ENCODE measurements at places on chromosomes 16 and 17.
A peak's percentile ranks its signal among the peaks of the same experiment; 100 is the strongest.

- peak; percentile 19 for DNase-seq
Measured at GRCh38 chr17:36934692-36935630, 2.3 kb upstream of the LHX1 start.

DNA sequence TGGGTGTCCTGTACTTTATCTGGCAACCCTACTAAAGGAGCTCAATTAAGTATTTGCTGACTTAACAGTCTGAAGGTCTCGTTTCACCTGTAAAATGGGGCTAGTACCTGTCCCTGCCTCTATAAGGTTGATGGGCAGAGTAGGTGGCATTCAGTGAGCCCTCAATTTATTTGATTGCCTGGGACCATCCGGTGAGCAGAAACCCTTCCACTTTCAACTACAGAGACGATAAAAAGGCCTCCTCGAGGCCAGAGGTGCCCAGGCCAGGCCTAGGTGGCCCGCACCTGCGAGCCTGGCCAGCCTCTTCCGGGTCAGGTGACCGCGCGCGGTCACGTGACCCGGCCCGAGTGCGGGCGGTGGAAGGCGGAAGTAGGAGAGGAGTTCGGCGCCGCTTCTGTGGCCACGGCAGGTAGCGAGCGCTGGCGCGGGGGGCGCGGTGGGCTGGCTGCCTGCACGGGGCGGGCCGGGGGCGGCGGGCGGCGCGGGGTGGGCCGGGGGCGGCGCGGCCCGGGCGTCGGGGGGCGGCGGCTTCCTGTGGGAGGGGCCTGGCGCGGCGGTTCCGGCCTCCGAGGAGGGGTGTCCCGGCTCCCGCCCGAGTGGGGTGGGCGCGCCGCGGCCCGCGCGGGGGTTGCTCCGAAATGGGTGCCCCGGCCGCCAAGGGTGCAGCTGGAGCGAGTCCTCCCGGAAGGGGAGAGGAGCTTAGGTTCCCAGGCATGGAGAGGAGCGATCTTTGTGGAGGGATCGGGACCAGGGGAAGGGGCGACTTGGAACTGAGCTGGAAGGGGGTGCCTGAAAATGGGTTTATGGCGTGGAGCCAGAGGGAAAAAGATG, at the start of gene WWP2:
Gene WWP2 (plus strand): TSS at position 350 of the 831 bp plus-strand sequence. CDS start 24,679 bp downstream, outside the sequence.
- peak; percentile 90 for DNase-seq

DNA sequence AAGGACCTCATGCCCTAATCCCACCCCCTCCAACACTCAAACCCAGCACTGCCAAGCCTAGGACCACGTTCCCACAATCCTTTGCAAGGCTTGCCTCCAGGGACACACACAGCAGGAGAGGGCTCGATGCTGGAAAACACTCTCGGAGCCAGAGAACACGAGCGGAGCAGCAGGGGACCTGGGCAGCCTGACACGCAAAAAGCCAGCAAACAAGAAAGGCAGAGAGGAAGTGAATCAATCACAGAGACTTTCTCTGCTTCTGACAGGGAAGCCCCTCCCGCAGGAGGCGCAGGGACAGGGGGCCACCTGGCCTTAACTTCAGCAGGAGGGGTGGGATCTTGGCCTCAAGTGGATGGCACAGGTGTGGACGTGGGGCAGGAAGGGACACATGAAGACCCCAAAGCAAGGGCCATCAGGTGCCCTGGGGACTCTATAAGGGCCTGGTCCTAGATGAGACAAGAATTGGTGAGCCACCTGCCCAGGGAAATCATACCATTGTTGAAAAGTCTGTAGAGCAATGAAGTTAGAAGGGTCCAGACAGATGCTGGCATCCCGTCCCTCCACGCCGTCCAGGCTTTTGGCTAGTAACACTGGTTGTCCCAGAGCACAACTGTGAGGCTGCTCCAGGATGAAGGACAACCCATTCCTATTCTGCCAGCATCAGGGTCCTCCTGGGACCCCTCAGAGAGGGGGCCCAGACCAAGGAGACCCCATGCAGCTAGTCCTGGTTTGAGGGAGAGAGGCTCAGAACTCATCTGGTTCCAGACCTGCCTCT, 2.2 kb downstream of the SDK2 start:
- DNase-seq: no peak

- no peak for DNase-seq
Measured at GRCh38 chr16:75226550-75227360, 8.0 kb downstream of the CTRB1 start.

GRCh38 chr16:27202923-27203506, 311 bp upstream of the KDM8 start:
- DNase-seq: peak; percentile 95

DNA sequence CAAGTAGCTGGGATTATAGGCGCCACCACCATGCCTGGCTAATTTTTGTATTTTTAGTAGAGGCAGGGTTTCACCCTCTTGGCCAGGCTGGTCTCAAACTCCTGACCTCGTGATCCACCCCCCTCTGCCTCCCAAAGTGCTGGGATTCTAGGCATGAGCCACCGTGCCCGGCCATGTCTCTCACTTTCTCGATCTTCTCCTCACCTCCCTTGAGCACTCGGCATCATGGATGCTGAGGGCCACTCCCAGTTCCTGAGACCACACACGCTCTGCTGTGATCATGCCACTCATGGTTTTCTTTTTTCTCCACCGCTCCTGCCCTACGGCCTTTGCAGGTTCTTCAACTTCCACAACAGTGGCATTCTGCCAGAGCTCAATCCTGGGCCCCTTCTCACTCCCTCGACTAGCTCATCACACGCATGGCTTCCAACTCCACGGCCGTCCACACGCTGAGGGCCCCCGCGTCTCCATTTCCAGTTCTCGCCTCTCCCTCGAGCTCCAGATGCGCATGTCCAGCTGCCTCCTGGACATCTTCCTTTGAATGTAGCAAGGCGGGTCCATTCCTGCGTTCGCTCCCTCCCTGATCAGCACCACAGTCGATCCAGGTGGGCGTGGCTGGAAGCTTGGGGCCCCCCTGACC, 5.5 kb upstream of the NCBP3 start:
- no peak for DNase-seq

DNA sequence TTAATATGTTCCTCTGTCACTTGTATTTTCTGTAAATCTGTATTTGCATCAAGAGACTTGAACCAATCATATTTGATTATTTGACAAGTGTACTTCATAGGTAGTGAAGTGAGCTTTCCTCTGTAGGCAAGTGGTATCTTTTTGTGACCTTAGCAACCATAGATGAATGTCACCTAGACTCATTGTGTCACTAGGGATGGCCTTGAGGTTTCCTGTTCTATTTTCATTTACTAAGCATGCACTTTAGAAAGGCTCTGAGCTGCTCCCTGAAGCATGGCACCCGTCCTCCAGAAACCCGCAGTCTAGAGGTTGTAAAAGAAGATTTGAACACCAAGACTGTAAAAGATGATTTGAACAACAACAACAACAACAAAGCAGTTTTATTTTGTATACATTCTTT, 151.7 kb downstream of the PRKCB start:
- no peak for DNase-seq

GRCh38 chr16:57252148-57252721, 7.2 kb downstream of the ARL2BP start:
- no peak for DNase-seq

DNA sequence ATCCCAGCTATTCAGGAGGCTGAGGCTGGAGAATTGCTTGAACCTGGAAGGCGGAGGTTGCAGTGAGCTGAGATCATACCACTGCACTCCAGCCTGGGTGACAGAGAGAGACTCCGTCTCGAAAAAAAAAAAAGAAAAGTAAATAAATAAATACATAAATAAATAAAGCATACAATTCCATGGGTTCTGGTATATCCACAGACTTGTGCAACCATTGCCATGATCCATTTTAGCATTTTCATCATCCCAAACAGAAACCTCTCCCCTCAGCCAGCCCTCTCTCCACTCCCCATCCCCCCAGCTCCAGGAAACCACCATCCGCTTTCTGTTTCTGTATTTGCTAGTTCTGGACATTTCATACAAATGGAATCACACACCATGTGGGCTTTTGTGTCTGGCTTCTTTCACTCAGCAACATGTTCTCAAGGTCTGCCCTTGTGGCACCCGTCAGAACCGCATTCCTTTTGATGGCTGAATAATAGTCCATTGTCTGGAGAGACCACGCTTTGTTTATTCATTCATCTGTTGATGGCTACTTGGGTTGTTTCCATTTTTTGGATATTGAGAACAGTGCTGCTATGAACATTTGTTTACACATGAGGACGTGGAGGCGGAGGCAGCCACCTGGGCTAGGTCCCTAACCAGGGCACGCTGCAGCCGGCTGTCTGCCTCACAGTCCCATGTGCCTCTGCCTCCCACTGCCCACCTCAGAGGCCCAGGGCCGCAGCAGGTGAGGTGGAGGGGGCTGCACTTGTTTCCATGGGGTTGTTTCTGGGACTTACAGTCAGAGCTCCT, 76.2 kb downstream of the NT5M start:
- DNase-seq: no peak

DNA sequence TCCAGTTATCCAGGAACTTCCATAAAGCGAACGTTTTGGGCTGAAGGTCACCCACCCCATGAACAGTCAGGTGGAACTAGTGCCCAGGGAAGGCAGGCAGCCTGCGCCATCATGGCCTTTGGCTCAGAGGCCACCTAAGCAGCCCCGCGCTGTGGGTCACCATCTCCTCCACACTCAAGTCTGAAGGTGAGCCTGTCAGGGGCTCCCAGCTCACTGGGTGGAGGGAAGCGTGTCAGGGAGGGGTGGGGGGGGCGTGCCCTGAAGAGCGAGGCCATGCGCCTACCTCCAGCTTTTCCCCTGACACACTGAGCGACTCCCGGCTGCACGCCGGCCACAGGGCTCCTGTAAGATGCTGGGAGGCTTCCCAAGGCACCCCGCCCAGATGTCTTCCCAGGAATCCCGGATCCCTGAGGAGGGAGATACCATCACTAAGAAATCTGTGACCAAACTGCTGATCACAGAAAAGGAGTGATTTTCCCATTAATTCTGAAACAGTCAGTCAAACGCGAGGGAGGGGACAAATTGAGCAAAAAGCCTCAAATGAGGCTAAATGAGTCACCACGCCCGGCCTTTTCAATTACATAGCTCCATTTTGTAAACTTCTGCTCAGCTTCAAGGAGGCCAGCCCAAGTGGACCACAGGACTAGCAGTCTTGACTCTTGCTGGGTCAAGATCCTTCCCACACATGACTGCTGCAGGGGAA, 26.5 kb upstream of the SLC25A19 start:
- DNase-seq: no peak

DNA sequence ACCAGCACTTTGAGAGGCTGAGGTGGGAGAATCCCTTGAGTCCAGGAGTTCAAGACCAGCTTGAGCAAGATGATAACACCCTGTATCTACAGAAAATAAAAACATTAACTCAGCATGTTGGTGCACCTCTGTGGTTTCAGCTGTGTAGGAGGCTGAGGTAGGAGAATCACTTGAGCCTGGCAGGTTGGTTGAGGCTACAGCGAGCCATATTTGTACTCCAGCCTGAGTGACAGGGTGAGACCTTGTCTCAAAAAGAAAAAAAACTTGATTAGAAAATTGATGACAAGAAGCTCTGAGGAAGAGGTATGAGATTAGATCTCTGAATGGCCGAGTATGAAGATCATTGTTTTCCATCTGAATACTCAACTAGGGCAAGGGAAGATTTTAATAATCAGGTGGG, 31.0 kb downstream of the SCPEP1 start:
- no peak for DNase-seq

- peak; percentile 94 for DNase-seq
Measured at GRCh38 chr17:7656958-7657609, 6.4 kb downstream of the ATP1B2 start.

GRCh38 chr17:21213638-21214014, 335 bp downstream of the TMEM11 start:
- peak; percentile 39 for DNase-seq

GRCh38 chr16:85928401-85928820, 29.4 kb downstream of the IRF8 start:
- peak; percentile 74 for DNase-seq

DNA sequence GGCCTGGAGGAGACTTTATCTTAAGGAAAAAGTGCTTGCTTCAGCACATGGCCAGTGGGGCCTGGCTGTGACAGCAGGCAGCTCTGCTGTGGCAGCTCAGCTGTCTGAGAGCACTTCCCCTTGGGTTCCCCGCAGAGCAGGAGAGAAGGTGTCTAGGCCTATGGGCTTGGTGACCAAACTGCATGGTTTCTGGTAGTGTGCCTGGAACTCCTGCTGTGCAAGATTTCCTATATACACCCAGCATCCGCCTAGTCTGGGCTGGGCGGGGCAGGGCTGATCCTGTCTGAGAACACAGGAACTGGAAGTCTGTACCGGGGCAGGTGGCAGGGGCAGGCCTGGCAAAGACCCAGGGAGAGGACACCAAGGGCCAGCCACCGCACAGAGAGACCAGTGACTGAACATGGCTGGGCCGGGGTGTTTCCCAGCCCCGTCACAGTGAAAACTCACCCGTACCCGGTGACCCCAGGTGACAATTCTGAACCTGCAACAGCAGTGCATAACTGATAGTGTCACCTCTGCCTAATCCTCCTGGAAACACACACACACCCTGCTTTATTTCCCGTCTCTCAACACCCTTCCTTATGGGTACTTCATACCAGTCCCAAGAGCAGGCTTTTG, 39.3 kb downstream of the CHD9 start:
- peak; percentile 34 for DNase-seq

DNA sequence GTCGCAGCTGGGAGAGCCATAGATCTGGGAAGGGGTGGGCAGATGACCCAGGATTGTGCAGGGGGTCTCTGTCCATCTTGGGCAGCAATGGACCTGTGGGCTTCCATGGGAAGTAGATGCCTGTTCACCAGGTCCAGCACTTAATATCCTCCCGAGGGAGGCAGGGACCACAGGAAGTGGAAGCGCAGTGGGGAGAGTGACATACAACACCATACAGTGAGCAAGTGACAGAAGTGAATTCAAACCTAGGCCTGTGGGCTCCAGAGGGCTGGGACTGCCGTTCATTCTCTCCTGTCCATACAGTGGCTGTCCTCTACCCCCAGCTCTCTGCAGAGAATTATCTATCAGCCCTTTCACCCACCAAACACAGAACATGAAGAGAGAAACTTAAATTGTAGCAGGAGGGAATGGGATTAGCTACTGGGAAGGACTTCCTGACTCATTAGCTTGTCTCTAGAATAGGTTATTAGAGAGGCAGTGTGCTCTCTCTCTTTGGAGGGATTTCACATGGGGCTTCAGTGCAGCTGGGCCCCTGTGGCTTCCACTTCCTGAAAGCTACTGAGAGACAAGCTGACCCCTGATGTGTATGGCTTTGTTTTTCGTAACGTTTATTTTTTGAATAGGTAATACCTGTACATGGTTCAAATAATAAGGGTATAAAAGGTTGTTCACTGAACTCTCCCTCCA, 13.1 kb upstream of the SEZ6 start:
- no peak for DNase-seq

GRCh38 chr16:8178271-8178670, 412.0 kb downstream of the TMEM114 start:
- DNase-seq: no peak

DNA sequence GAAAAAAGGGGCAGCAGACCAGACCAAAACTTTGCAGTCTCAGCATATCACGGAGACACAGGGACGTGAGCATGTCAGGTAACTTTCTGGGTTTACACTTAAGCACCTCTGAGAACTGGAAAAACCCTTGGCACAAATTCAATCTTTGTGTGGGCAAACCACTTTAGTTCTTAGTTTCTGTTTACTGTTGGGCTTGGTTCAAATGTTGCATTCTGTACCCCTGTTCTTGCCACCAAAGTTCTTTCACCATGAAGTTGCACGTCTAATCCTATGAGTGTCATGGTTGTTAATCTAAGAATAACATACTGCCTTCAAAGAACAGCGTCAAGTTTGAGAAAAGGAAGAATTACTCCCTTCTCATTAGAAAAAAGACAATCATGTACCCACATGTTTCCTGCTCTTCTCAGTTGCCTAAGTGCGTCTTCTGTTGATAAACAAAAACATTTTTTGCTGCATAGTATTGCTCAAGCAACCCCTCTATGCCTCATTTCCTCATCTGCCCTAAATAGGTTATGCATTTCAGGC, 11.6 kb downstream of the KRT33A start:
- no peak for DNase-seq
